ENCODE measurements at places on chromosomes 12 and 14.

GRCh38 chr14:69543341-69544115 is 31.1 kb downstream of the CCDC177 start:
- DNase-seq: peak; percentile 85

- DNase-seq: no peak
Measured at GRCh38 chr14:32625211-32625610, 296.1 kb downstream of the AKAP6 start.

GRCh38 chr14:66000766-66001165 is 485.4 kb upstream of the CCDC196 start:
- no peak for DNase-seq

GRCh38 chr12:98968896-98969295 is 323.8 kb downstream of the APAF1 start:
- no peak for DNase-seq

DNA sequence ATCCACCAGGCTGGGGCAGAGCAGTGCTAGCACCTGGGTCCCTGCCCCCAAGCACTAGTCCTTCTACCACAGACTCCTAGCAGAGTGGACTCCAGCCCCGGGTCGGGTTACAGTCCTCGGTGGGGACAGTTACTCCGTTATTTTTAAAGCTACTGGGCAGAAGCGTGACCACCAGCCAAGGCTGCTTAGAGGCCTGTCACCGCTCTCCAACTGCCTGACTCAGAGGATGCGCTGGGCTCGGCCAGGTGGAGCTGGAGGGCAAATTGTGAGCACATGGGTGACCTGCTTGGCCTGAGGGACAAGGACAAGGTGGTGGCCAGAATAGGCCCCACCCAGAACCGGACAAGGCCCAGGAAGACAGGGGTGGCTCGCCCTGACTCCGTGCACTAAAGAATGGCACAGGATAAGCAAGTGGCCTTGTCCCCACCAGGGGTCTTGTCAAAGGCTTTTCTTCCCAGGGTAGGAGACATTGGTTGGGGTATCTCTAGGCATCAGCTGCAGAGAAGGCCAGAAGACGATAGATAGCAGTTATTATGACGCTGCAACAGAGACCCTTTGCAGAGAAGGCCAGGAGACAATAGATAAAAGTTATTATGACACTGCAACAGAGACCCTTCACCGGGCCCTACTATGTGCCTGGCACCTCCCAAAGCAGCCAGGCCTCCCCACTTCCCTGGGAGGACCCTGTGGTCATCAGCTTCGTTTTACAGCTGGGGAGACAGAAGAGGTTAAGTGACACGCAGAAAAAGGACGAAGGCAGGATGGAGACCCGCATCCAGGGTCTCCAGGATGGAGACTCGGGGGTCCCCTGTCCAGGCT is 1.6 kb downstream of the ABCB9 start:
- DNase-seq: no peak

DNA sequence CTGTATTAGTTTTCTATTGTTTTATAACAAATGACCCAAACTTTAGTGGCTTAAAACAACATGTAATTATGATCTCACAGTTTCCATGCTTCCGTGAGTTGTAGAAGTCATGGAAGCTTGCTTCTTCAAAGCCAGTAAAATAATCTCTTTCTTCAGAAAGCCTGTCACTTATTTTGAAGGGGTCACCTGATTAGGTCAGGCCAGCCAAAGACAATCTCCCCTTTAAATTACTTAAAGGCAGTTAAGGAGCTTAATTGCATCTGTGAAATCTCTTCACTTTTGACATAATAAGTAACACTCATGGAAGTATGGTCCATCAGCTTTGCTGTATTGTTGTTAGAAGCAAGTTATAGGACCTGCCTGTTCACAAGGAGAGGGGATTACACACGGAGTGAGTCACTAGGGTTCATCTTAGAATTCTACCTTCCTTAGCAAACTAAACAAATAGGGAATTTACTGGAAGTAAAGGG is 89.8 kb downstream of the FAR2 start:
- peak; percentile 24 for DNase-seq

DNA sequence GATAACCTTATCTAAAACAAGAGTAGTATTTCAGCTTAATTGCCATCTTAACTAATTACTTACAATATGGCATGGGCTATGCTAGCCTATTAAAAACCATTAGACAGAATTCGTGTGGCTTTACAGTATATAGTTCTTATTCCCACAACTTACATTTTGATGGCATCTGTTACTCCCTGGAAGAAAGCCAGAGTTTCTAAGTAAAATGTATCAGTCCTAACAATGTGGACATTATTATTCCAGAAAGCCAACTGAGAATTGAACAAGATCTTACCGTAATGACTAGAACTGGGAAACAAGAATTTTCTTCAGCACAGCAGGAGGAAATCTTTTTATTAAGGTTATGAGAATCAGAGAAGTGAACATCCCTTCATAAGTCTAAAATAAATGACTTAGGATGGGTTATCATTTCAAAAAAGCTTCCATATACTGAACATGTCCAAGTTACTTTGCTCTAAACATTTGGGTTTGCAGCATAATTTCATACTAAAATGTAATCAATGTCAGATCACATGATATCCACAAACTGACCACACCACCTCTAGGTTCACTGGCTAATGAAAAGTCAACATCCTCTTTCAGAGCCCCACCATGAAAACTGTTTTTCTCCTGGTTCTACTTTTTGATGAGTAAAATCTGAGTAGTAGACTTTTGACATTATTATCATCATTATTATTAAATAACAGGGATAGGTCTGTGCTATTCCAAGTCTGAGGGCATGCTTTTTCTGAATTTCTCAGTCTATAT is 179.7 kb downstream of the SSPN start:
- peak; percentile 22 for DNase-seq

- DNase-seq: no peak
Measured at GRCh38 chr12:107891967-107892366, 117.5 kb downstream of the ASCL4 start.

DNA sequence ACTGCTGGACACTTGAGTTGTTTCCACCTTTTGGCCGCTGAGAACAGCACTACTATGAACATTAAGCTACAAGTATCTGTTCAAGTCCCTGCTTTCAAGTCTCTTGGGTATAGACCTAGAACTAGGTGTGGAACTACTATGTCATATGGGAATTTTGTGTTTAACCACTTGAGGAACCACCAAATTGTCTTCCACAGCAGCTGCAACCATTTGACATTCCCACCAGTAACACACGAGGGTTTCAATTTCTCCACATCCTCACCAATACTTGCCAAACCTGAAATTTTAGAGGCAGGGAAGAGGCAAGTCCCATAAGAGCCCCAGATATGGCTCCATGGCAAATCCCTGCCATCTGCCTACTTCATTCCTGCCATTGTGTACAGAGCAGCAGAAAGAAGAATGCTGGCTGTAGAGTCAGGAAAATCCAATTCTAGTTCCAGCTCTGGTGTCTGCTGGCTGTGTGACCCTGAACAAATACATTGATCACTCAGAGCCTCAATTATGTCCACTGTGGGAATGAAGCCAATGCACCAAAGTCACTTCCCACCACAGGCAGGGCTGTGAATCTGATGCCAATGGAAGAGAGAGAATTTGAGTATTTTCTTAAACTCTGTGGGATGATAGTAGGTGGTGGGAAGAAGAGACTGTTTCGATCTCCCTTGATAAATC is 17.8 kb downstream of the PITPNM2 start:
- no peak for DNase-seq

DNA sequence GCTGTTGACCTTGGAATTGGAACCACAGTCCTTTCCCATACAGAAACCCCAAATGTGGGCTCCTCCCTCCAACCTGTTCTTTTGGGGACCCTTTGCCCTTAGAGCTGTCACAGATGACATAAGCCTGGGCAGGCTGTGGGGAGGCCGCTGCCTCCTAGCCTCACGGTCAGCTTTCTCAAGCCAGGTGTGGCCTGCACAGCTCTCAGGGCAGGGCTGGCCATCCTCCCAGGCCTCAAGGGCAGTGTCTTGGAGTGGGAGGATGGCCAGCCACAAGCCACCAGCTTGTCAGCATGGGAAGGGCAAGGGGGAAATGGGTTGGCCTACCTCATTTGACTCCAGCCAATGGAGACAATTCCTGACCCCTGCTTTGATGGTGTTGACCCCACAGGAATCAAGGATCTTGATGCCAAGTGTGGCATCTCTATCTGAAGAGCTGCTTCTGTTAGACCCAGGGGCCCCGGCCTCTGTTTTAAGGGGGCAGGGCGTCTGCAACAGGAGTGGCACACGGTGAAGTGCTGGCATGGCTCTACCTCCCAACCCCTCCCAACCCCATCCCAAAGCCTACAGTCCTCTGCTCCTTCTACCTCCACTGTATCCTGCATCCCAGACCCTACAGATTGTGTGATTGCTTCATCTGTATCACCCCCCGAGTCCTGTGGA is 11.5 kb downstream of the CBLN3 start:
- no peak for DNase-seq

DNA sequence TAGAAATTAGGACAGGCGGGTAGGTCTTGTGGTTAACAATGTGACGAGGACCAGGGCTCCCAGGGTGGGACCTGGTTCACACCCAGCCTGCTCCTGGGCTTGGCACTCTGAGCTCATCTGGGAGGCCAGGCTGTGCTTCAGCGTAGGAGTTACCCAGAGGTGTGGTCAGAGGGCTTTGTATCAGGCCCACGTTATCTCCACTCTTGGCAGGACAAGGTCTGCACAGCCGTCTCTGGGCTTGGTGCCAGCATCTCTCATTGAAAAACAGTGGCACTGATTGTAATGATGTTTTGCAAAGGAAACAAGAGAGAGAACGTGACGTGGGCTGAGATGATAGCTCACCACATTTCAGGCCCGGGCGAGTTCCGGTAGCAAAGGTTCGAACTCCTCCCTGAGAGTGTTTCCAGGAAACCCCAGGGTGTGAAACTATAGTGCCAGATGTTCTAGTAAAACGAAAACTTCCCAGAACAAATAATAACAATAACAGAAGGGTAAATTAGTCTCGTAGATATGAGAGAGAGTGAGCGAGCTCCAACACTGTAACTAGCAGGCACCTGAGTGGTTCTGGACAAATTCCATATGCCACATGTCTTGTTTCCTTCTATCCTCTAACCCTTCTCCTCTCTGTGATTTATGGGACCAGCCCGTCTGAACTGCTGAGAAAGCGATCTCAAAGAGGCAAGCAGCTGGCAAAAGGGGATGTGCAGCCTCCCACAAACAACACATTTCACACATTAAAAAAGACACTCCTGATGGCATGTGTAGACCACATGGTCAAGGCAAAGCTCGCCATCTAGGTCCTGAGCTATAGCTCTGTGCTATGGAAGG is 227.3 kb downstream of the KTN1 start:
- DNase-seq: peak; percentile 28

DNA sequence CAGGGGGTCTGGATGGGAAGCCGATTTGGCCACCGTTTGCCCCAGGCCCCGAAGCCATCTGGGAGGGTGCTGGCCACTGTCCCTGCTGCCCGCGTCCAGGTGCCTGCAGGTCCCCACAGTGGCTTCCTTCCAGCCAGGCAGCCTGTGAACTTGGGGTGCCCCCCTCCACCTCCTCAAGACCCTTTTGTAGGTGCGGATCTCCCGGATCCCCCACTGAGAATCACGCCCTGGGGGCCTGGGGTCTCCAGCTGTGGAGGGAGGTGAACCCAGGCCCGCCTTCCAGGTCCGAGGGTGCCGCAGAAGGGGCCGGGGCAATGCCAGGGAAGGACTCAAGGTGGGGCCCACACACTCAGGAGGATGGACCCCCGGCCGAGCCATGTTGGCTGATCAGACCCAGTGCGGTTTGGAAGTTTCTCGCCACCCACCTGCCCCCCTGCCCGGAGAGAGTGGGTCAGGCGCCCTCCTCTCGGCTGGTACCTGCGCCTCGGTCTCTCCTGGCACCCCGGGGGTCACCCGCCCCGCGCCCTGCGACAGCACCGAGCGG is 1.7 kb downstream of the MMP17 start:
- no peak for DNase-seq

DNA sequence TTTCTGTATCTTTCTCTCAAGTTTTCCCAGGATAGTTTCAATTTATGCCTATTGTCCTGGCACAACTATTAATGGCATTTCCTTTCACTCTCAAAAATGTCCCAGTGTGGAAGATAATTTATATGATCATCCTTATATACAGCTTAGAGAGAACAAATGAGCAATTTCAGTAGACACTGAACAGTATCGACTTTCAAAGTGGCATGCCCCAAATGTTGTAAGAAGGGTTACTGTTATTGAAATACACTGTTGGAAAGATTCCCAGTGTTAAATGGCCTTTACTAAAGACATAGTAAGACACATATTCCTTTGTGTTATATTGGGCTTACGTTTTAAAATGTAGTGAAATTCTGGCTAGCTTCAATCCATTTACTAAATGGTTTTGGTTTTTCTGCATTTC is 202.3 kb upstream of the CDKN3 start:
- DNase-seq: no peak

GRCh38 chr12:60335745-60336144 is 739.9 kb downstream of the SLC16A7 start:
- DNase-seq: no peak

DNA sequence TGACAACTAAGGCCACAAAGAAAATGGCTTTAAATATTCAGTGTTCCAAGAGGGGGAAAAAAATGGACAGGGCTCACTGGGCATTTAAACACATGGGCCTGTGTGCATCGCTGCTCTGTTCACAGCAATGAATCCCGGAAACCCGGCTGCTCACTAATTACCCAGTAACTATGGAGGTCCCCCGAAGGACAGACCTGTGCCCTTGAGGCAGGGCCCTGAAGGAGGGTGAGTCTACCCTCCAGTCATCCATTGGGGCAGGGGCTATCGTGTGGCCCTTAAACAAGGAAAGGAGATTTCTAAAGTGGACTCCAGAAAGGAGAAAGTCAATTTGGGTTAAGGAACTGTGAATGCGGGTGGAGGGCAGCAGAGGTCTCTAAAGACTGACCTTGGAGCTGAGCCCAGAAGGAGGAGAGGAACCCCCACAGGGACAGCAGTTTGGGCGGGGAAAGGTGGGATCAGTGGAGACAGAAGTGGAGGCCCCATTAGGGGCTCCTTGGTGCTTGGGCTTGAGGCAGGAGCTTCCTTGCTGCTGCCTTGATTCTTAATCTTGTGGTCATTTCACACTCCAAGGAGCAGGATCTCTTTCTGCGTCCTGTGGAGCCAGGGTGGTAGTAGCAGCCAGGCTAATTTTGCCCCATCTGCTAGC is 1.4 kb upstream of the CLMN start:
- peak; percentile 36 for DNase-seq

DNA sequence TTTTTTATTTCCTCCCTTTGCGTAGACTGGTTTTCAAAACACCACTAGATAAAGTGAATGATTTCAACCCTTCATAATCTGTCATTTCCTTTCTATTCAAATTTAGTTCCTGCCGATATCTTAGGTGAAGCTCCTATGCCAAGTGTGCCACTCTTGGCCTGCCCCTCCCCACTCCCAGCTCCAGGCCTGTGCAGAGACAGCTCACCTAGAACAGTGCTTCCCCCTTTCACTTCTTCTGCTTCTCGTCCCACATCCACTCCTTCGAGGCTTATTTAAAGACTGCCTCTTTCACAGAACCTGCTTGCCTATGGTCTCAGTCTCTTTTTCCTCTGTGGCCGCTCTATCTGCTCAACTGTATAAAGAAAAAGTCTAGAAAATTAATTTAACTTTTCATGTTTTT is 473.8 kb downstream of the RAD51B start:
- DNase-seq: no peak

- peak; percentile 67 for DNase-seq
Measured at GRCh38 chr12:129659961-129660622, 243.7 kb downstream of the TMEM132D start.

GRCh38 chr12:107086314-107086713 is 7.0 kb downstream of the CRY1 start:
- no peak for DNase-seq

GRCh38 chr12:120136093-120136770 is 19.7 kb upstream of the RAB35 start:
- no peak for DNase-seq
